Hepatocyte (in vitro differentiated cells): ENCODE measurements at places on chromosomes 3 and 15.
A peak's percentile ranks its signal among the peaks of the same experiment; 100 is the strongest.

- peak overlapping the region; percentile 37 for H3K27ac ChIP-seq
- peak; percentile 60 for DNase-seq
- H3K36me3 ChIP-seq = no peaks in the 10 kb centered on the region
- H3K4me3 ChIP-seq = no peak overlapping the region
Measured at GRCh38 chr15:73936181-73936580, 9.9 kb downstream of the LOXL1 start.

GRCh38 chr15:63945838-63946298 lies 100.4 kb downstream of the DAPK2 start:
- no peaks in the 10 kb centered on the region for H3K36me3 ChIP-seq
- H3K4me3 ChIP-seq = no peak overlapping the region
- no peak for DNase-seq

GRCh38 chr15:98968576-98968975 lies 39.0 kb downstream of the PGPEP1L start:
- no peak overlapping the region for H3K27ac ChIP-seq
- H3K27me3 ChIP-seq = no peaks in the 10 kb centered on the region
- H3K4me1 ChIP-seq = peaks cover 5% of the 10 kb centered on the region
- H3K36me3 ChIP-seq = no peaks in the 10 kb centered on the region
- no peak overlapping the region for H3K4me3 ChIP-seq
- no peak for DNase-seq

GRCh38 chr3:194617827-194618226 lies 15.4 kb downstream of the TMEM44 start:
- no peaks in the 10 kb centered on the region for H3K36me3 ChIP-seq
- no peaks in the 10 kb centered on the region for H3K4me1 ChIP-seq

GRCh38 chr3:94362393-94362792 lies 299.5 kb downstream of the NSUN3 start:
- H3K4me1 ChIP-seq = no peaks in the 10 kb centered on the region
- H3K4me3 ChIP-seq = no peak overlapping the region
- no peaks in the 10 kb centered on the region for H3K36me3 ChIP-seq
- H3K27me3 ChIP-seq = no peaks in the 10 kb centered on the region

DNA sequence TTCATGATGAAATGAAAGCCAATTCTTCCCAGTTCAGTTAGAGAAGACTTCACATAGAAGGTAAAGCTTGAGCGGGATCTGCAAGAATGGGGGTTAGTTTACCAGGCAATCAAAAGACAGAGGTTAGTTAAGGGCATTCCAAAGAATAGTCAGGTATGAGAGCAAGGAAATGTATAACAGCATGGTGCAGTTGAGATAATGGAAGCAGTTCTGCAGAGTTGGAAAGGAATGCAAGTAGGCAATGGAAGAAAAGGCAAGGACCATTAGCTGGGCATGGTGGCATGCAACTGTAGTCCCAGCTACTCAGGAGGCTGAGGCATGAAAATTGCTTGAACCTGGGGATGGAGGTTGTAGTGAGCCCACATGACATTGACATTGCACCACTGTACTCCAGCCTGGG lies 55.0 kb downstream of the LSAMP start:
- no peak overlapping the region for H3K27ac ChIP-seq
- H3K4me3 ChIP-seq = no peak overlapping the region
- no peaks in the 10 kb centered on the region for H3K36me3 ChIP-seq
- H3K4me1 ChIP-seq = no peaks in the 10 kb centered on the region
- no peaks in the 10 kb centered on the region for H3K27me3 ChIP-seq
